ENCODE measurements at places on chromosomes 2 and 18.

DNA sequence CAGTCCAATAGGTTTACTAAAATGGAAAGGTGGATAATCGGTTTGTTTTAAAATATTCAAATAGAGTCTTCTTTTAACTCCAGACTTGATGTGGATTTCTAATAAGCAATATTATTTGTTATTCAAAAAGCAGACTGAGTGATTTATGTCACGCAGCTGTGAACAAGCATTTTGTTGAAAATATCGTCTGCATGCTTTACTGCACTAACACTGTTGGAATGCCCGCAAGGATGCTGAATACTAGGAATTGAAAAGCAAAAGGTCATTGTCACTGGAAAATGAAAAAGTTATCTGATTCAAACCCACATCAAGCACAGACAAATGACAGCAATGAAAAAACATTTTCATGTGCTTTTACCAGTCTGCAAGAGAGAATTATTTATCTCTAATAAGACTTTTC is 31.1 kb downstream of the CHN1 start:
- DNase-seq: no peak

GRCh38 chr2:239660390-239661230 is 259.8 kb upstream of the HDAC4 start:
- DNase-seq: no peak

DNA sequence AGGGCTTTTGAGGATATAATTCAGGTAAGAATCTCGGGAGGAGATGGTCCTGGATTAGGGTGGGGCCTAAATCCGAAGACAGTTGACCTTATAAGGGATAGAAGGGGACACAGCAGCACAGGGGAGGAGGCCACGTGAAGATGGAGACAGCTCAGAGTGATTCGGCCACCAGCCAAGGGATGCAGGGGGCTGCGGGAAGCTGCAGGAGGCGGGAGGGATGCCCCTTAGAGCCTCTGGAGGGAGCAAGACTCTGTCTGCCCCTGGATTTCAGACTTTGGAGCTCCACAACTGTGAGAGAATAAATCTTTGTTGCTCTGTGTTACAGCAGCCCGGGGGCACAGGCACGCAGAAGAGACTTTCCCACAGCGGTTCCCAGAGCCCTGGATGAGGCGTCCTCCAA is 143.7 kb downstream of the ASB1 start:
- no peak for DNase-seq

GRCh38 chr2:237065071-237065377 is 20.7 kb upstream of the COPS8 start:
- DNase-seq: no peak

DNA sequence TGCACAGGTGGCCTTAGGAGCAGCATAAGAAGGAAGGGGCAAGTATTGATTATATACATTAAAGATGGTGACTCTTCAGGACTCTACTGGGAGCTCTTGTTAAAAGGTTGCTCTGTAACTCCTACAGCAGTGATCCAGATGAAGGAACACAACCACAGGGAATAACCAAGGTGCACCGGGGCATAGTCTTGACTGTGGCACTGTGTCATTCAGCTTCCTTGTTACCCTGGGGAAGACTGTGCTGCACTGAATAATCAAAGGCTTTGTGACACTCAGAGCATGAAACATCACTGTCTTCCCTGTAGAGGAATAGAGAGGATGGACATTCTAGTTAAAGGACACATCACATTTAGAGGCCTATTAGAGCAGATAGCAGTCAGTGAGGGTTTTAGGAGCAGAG is 105.3 kb downstream of the UBE2E3 start:
- no peak for DNase-seq

DNA sequence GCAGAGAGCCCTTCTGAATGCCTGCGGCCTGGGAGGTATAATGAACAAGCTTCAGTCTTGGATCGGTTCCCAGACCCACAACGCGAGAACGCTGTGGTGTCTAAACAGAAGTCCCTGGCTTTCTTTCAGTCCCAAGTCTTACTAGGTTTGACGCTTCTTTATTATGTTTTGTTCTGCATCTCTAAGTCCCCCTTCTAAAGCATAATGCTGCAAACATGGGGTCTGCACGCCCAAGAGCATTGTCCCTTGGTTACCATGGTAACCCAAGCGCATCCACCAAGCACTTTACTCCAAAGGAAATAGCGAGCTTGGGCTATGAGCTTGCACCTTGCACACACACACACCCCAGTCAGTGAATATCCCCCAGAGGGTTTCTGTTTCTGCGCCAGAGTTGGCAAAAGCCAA is 193.7 kb downstream of the INO80D start:
- DNase-seq: peak; percentile 25

GRCh38 chr2:119491776-119492525 is 32.3 kb downstream of the SCTR start:
- DNase-seq: no peak

DNA sequence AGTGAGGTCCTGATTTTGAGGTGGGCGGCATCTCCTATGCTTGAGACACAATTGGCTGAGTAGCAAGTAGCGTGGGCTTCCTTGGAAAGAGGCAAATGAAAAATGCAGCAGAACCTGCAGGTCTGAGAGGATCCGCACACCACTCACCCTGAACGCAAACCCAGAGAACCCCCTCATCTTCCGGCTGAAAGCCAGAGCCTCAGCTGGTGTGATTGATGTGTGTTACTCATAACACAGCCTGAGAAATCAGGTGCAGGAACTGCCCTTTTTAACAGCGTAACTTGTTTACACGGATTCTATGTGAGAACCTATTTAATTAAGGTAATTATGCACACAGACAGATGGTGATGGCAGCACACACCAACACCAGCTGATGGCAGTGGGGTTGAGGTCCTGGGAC is 123.4 kb downstream of the MRO start:
- DNase-seq: no peak

GRCh38 chr2:179985163-179985820 is 21.8 kb downstream of the CWC22 start:
- no peak for DNase-seq

- no peak for DNase-seq
Observed at GRCh38 chr2:73925033-73925704, 1.5 kb upstream of the DGUOK start.

- no peak for DNase-seq
Observed at GRCh38 chr2:98771264-98771663, 40.3 kb upstream of the MGAT4A start.

DNA sequence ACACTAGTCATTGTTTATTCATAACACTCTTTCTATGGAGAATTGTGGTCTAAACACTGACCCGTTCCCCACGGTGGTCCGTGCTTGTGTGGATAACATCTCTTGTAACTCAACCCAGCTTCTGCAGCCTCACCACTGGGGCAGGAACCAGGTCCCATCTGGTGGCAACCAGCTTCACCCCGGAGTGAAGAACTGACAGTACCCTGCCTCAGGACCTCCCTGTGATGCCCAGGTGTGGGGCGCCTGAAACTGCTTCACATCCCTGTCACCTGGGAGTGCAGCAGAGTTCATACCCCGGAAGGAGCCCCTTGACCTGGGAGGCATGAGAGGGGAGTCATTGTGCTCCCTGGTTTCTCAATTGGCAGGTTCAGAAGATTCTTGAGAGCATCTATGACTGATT is 81.1 kb downstream of the LONRF2 start:
- no peak for DNase-seq

GRCh38 chr2:241187918-241188234 is 601 bp upstream of the ANO7 start:
- no peak for DNase-seq

DNA sequence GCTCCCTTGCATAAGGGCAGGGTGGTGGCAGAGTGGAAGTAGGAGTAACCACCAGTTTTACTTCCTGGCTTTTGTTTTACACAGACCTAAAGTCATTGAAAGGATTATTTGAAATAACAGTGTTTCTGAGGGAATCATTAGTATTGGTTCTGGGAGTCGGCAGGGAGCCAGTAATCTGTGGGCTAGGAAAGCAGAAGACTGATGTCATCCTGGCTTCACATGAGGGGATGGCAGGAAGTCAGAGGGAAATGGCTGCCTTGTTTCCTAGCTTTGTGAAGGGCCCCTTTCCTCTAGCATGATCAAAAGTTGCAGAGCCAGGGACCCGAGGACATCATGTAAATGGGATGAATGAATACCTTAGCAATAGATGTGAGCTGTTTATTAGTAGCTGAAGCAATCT is 792.6 kb downstream of the CPS1 start:
- no peak for DNase-seq

- no peak for DNase-seq
Observed at GRCh38 chr18:48048251-48048650, 117.8 kb upstream of the SMAD2 start.

GRCh38 chr2:43228321-43228751 is 1.9 kb upstream of the ZFP36L2 start:
- DNase-seq: no peak

DNA sequence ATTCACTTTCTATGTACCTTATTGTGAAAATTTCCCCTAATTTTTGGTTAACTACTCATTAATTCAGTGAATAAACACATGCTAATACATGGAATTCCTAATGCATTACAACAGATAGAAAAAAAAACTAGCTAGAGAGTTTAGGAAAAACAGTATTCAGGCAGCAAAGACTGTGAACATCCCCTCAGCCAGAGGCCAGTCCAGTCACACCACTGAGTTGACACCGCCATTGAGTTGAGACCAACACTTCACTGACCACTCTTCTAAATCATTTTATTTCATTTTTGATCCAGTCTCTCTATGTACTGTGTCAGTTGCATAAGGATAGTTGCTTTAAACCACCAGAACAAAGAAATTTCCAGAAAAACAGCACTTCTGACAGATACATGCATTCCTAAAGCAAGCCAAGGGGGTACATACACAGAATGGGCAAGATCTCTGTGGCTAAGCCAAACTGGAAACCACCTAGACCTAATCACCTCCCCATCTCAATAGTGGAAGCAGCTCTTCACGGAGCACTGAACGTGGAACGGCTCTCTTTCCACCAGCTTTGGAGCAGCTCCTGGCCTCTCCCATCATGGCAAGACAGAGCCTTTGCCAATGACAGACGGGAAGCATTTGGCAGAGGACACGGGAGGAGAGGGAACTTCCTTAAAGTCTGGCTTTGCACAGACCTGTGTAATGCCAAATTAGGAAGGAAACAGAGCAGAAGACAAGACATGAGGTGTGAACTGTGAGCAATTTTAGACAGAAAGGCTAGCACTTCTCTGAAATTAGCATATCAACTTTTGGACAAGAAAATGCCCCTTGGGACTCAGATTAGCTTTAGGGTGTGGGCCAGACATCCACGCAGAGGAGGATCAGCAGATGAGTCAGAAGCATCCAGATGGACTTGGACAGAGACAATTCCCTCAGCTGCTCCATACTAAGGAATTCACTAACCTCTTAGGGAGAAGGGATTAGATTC is 36.4 kb downstream of the CACNB4 start:
- peak; percentile 97 for DNase-seq

- DNase-seq: no peak
Observed at GRCh38 chr2:23624378-23624777, 239.4 kb downstream of the KLHL29 start.

GRCh38 chr2:117760916-117761315 is 53.6 kb upstream of the DDX18 start:
- DNase-seq: no peak

DNA sequence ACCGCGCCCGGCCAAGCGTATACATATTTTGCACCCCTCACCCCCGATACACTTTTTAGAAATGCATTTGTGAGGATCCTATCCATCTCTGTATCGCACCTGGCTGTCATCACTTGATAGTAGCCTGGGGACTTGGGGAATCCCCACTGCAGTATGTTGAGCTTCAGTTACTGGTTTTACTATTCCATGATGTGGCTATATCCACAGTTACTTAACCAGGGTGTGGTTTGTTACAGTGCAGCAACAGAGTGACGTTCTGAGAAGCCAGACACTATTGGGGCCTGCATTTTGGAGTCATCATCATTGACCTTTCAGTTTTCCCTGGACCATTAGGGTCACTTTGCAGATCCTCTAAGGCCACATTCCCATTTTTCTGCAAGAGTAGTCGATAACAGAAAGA is 212.7 kb downstream of the AGAP1 start:
- no peak for DNase-seq

DNA sequence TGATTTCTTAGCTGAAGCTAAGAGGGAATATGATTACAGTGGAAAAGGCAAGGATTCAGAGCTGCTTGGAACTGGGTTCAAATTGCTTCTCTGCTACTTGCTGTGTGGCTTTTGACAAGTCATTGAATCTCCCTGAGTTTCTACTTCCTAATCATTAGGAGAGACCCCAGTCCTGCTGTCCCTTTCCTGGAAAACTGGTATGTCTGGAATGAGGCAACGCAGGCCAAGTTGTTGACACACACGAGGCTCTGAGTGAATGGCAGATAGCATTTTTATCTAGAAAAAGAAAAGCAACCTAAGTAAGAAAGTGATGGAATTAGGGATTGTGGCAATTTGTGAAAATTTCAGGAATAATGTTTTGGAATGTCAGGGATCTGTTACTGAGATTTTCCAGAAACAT is 123.6 kb downstream of the LPIN1 start:
- no peak for DNase-seq

DNA sequence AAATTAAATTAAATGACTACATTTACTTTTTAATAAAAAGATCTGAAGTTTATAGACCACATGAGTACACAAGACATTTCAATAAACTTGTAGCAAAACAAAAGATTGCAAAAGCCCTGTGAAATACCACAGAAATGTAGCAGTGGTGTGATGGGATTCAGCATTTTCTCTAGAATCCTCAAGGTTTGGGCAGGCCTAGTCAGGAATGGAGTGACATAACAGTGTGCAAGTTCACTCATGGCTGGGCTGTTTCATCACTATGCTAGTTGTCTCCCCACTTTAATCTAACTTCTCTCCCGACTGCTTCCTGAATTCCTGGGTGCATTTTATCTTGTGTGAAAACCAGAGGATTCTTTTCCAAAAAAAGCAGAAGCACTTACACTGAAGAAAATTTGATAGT is 1089.9 kb upstream of the DDX18 start:
- DNase-seq: no peak

GRCh38 chr2:136065384-136065783 is 52.6 kb downstream of the CXCR4 start:
- no peak for DNase-seq

DNA sequence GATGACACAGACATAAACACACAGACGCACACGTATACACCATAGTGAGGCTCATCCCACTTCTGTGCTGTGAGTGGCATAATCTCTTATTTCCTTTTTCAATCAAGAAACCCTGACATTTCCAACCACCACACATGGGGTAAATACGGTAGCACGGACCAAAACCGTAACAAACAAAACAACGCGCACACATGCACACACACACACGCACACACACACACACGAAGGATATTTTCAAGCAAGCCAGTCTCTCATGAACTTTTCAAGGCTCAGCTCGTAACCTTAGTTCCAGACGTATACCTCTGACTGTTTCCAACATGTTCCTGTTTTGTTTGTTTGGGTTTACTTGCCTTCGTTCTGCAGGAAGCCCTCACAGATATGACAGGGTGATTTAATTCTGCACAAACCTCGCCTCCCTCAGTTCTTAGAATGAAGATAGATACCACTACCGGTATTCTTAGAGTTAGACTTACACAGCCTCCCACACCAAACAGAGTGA is 119.8 kb downstream of the BCL2 start:
- DNase-seq: no peak

DNA sequence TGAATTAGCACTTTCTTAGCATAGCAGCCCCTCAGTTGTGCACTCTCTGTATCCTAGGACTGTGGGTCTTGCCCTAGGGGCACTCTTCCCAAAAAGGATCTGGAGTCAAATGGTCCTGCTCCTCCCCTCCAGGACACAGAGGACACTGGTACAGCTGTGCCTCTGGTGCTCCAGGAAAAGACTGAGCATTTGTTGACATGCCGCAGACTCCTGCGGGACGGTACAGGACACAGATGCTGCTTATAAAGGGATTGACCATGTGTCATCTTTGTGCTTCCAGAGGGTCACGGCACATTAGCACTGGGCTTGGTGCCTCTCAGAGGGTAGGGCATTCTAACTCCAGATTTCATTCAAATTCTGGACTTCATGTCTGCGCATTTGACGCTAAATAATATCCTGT is 110.5 kb downstream of the KLF7 start:
- no peak for DNase-seq

Measured in G401 (cell line).